ENCODE measurements at places on chromosomes 5 and 9. TPM values are rescaled to one million over a fixed set of nuclear protein-coding genes. Genes with fewer than 3 reads are reported as not detected.

- no peak for DNase-seq
Observed at GRCh38 chr9:27675354-27675753, 102.1 kb upstream of the C9orf72 start.

GRCh38 chr9:93307468-93308157, 123.7 kb downstream of the WNK2 start:
- DNase-seq, result no peak

SPRY4 gene
- total RNA-seq, result 28.7 TPM

HCN1 gene
- not detected for total RNA-seq

SLC30A5 gene
- 71.9 TPM for total RNA-seq

FREM1 gene
- not detected for total RNA-seq

DNA sequence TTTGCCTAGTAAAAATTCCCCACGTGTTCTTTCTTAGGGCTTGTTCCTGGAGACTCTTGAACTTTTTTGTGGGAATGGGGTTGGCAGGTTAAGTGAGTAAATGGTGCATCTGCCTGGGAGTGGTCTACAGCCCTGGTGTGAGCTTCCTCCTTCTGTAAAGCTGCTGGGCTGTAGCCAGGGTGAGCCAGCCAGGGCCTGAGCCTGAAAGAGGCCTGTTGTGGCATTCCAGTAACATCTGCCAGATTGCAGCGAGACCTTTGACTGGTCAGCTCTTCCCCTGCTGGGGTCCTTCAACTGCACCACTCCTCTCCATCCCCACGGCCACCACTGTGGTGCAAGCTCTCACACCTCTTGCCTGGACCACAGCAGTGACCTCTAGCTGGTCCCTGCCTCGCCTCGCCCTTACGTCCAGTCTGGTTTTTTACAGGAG, 47.5 kb downstream of the SLC22A5 start:
- no peak for DNase-seq
